ENCODE measurements at places on chromosomes 1 and 21. TPM values are rescaled to one million over a fixed set of nuclear protein-coding genes. Genes with fewer than 3 reads are reported as not detected.

The SPATA45 gene
- polyA plus RNA-seq: 0.55 TPM

The MIB2 gene
- polyA plus RNA-seq: 26.1 TPM

DNA sequence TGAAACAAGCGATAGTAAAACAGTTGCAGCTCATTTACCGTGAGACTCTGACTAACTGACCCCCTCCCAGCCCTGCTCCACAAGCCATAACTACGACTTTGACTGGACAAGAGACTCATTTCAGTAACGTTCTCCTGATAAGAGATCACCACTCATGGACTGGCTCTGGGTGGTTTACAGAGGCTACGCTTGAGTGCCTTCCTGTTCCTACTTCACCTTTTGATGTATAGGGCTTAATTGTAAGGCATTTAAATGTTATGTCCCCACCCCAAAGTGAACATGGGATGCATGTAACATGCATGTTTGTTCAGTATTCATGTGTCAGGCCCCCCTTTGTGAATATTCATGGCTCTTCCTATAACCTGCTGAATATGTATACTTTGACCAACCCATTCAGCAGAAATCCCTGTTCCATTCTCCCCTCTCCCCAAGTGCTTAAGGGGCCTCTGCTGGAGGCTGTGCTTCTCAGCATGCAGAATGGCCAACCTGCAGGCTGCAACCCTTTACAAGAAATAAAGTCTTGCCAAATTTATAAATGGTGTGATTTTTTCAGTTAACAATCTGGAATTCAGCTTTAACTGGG, 50.7 kb upstream of the SPOCD1 start:
- DNase-seq: no peak

DNA sequence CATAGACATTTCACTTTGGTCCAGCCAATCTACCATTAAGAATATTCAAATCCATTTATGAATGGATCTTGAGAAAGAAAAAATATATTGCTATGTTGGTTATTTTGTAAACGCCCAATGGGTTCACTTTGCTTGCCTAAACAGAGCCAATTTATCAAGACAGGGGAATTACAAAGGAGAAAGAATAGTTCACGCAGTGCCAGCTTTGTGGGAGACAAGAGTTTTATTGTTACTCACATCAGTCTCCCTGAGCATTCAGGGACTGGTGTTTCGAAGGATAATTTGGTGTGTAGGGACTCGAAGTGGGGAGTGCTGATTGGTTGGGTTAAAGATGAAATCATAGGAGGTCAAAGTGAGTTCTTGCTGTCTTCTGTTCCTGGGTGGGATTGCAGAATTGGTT, 135.3 kb downstream of the GABPA start:
- no peak for DNase-seq

The PTPRC gene
- 6.5 TPM for polyA plus RNA-seq

GRCh38 chr21:33608559-33608958, 20.1 kb upstream of the DONSON start:
- DNase-seq: no peak

The CFAP107 gene
- 1.1 TPM for polyA plus RNA-seq

- no peak for DNase-seq
Measured at GRCh38 chr1:91900562-91900961, 14.6 kb upstream of the TGFBR3 start.

DNA sequence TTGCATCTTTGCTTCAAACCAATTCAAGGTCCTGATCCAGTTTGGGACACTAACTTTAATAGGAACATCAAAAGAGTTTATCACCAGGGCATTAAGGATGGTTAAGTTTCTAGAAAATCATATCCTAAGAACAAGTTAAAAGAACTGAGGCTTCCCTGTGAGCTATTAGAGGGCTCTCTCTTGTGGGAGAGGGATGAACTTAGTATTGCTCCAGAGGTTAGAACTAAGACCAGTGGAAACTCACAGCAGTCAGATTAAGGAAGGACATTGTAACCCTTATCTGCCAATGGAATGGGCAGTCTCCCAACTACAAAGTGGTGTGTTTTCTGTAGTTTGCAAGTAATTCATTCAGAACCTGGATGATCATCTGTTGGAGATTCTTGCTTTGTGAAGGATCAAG, 36.8 kb downstream of the UBE2U start:
- no peak for DNase-seq

The ETV3L gene
- not detected for polyA plus RNA-seq

- DNase-seq: no peak
Measured at GRCh38 chr21:41712201-41712600, 54.7 kb downstream of the RIPK4 start.

DNA sequence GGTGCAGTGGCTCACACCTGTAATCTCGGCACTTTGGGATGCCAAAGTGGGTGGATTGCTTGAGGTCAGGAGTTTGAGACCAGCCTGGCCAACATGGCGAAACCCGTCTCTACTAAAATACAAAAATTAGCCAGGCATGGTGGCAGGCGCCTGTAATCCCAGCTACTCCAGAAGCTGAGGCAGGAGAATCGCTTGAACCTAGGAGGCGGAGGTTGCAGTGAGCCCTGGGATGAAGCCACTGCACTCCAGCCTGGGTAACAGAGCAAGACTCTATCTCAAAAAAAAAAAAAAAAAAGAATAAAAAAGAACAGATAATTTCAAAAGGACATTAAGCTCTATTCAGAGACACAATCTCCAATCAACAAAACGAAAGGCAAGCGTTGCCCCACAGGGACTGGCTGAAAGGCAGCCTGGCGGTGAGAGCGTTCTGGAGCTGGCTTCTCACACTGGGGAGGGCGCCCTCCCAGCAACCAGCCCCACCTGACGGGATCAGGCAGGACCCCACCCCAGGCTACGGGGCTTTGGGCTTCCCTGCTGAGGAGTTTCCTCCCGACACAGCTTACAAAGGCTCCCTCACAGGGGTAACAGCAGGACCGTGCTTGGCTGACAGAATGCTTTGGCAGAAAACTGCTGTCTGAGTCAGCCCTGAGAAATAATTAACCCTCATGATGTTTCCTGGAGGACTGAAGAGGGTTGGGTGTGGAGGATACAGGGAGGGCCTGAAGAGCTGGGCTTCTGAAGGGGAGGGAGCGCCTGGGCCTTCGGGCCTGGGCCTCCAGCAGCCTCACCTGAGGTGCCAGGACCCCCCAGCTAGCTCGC, 31.1 kb upstream of the SRP9 start:
- peak; percentile 57 for DNase-seq

DNA sequence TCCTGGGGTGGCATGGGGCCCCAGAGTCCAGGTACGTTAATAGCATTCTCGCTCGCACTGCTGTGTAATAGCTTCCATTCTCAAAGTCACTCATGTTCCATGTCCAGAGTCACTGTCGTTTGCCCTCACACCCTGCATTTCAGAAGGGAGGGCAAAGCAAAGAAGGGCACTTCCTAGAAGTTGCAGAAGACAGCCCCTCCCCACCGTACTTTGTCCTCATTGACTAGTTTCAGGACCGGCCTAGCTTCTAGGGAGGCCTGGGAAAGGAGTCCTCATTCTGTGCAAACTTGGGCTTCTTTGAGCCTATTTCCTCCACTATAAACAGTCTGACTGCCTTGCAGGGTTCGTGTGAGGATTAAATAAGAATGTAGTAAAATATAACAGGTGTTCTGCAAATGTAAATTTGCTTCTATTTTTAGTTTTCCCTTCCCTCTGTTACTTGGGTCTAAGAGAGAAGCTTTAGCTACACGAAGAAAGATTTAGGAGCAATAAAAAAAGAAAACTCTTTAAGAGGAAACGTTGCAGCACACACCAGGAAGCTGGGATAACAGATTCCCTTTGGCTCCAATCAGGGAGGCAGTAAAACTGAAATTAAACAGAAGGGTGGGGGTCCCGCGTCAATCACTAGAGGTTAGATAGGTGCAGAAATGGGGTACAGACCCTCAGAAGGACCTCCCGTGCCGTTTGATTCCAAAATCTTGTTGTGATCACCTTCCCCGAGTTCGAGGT, 40.1 kb downstream of the ACTL8 start:
- DNase-seq: no peak

GRCh38 chr1:110684491-110684890, 9.8 kb upstream of the KCNA3 start:
- DNase-seq: no peak

- no peak for DNase-seq
Measured at GRCh38 chr1:113353580-113353979, 36.7 kb upstream of the MAGI3 start.

The CASZ1 gene
- 25.2 TPM for polyA plus RNA-seq

All from left renal pelvis (tissue), 4 donors.